NCI-H1092 treated with DMSO at 0.1 percent for 48 hours (cell line): ENCODE measurements at places on chromosomes 16 and 17.
A peak's percentile ranks its signal among the peaks of the same experiment; 100 is the strongest.

GRCh38 chr17:73091770-73092522, 542 bp downstream of the SLC39A11 start:
- DNase-seq: no peak

DNA sequence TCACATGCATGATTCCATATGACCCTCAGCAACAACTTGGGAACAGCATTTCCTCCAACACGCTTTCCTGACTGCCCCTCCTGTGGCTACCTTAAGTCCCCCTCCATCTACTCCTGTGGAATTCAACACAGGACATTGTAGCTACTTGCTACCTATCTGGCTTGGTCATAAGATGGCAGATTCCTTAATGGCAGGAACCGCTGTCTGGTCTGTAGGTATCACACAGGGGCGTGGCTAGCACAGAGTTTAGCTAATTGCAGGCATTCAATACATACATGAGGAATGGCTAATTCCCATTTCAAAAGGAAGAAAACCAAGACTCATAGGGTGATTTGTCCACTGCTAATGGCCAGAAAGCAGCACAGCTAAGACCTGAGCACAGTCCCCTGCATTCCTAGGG, 8.6 kb downstream of the LRRC59 start:
- DNase-seq: no peak

GRCh38 chr17:5509482-5509881, 23.1 kb downstream of the MIS12 start:
- DNase-seq: no peak

DNA sequence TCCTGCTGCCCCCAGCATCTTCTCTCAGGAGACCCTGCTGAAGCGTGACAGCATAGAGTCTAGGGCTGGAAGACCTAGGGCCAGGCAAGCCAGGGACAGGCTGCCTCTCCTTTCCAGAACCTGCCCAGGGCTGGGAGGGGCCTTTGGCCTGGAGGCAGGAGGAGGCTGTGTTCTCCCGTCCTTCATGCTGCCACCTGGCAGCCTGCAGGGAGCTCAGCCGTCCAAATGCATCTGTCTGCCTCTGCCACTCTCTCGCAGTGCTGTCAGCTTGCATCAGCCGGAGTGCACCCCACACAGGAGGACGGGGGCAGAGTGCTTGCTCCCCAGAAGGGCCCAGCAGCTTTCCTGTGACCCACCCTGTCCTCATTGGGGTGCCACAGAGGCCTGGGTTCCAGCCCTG, 31.3 kb downstream of the ARHGAP23 start:
- no peak for DNase-seq

DNA sequence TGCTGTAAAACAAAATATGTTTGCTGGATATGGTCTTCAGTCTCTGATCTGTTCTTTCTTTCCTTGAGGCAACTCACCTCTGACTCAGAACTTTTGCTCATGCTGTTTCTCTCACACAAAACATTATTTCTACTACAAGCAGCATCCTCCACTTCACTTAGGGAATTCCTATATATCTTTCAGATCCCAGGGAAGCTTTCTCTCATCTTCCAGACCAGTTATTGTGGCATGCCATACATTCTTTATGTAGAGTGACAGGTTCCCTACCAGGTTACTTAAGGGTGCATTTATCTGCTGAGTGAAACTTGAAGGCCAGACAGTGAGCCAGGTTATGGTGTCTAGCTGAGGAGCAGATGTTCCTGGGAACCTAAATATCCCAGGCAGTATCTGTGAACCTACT, 1226.0 kb downstream of the CDH8 start:
- DNase-seq: no peak

DNA sequence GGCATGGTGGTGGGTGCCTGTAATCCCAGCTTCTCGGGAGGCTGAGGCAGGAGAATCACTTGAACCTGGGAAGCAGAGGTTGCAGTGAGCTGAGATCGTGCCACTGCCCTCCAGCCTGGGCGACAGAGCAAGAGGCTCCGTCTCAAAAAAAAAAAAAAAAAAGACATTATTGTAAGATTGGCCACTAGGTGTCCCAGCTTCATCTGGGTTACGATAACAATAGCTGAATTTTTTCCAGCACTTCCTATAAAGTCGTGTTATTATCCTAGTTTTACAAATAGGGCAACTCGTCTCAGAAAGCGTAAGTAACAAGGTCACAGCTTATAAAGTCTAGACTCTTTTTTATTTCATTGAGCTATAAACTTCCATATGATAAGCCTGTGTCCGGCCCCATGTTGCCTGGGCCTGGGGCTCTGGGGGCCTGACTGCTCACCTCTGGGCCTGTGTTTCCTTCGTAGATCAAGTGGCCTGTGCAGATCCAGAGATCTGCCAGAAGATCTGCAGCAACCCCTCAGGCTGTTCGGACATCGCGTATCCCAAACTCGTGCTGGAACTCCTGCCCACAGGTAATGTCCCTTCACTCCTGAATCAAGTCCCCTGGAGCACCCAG, 60.5 kb downstream of the SLC5A11 start:
- DNase-seq: no peak

DNA sequence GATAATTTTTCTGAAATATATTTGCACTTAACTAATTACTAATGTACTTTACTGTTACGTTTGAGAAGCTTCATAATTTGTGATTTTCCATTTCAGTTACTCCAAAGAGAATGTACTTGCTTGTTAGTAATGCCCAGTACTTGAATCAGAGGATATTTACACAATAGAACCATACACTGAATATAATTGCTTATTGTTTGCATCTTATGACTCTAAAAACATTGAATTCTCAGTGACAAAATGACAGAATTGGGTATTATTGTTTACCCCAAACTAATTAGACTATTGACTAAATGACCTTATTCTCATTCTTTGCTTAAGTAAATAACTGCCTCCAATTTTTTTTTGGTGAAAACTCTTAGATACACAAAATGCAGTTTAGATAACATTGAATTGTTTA, 8.9 kb downstream of the CCP110 start:
- no peak for DNase-seq

DNA sequence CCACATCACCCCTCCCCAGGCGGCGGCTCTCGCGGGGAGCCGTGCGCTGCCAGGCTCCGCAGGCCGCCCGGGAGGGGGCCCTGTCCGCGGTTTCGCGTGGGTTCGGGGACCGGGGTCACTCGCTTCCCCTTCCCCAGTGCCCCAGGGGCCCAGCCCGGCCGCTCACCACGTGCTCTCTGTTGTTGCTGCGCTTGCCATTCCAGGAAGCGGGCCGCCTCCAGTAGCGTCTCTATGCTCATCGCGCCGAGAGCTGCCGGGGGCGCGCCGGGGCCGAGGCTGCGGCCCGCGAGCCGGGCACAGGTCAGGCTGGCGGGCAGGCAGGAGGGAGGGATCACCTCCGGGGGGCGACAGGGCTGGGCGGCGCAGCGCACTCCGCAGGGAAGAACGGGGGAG, 390 bp downstream of the MNT start:
- DNase-seq: peak; percentile 22

DNA sequence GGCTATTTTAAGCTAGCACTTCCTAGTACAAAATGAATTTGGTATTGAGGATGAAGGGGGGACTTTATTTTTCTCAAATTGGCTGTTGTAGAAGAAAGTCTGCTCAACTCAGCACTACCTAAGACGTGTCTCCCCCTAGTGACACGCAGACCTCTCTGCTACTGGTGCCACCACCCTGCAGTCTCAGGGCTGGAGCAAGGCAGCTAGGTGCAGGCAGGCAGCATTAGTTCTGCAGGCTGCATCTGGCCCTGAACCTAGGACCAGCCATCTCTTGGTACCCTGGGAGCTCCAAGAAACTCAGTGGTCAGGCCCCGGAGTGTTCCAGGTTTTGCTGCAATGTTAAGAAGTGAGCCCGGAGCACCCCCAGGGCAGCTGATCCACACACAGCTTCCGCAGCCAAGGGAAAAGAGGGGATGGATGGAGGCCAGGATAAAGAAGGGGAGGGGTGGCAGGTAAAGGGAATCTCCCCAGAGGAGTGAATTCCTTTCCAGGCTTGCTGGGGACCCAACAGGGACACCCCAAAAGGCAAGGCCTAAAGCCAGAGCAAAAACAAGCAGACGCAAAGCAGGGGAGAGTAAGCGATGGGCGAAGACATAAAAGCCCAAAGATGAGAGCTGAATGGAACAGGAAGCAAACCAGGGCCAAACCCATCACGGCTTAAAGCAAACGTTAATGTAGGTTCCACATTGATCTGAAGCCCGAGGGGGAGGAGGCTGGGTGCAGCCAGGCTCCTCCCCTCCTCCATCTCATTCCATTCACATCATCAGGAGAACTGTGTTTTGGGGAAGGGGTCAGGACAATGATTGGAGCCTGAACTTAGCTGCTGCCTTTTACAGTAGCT, 200.5 kb downstream of the ZFHX3 start:
- peak; percentile 28 for DNase-seq

DNA sequence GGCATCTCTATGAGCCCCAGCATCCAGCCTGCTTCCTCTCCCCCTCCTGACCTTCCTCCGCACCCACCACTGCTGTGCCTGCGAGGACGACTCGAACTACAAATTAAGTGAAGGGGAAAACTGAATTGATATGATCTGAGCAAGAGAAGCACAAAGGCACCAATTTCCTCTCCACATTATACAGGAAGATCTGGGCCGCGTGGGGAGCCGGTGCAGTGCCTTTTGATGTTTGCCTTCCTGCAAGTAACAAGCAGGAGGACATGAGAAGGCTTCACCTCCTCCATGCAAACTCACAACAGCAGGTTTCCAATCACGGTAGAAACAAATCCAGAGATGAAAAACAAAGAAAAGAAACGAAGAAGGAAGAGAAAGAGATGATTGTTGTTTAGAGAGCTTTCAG, 57.8 kb upstream of the MMP2 start:
- DNase-seq: no peak

DNA sequence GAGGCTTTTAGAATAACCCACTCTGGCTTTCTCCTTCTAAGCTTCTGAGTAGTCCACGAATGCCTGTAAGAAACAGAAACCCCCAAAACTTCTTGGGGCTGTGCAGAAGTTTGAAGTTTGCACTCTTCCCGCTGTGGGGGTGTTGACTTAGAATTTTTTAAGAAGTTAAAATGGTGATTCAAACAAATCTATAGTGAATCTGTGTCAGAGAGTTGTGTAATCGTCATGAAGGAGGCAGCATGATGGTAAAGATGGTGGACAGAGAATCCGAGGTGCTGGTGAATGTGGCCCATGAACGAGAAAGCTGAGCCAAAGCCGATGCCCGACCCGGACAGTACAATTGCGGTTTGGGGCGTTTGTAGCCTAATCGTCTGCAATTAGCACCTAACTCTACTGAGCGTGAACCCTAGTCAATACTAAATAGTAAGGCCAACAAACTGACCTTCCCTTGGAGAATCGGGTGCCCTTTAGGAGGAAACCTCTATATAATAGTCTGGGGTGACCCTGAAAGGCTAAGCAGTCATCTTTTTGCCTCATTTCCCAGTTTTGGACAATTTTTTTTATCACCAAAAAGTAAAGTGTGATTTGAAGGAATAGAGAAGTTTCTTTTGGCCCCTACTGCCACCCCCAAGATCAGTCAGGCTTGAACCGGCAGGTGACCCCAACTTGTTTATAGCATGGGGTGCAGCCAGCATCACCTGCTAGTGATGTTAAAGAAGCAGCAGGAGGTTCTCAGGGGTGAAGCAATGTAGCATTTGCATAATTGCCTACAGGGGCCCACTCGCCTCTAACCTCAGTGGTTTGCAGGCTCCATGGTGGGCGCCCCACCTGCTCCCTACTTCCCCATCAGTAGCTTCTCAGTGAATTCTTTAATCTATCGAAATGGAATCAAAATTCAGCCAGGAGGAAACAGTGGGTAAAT, 11.2 kb downstream of the IRF8 start:
- DNase-seq: no peak

GRCh38 chr17:8140065-8141029, 11.9 kb downstream of the PER1 start:
- DNase-seq: no peak

- no peak for DNase-seq
Measured at GRCh38 chr17:75318615-75319222, 29.5 kb upstream of the SLC25A19 start.

DNA sequence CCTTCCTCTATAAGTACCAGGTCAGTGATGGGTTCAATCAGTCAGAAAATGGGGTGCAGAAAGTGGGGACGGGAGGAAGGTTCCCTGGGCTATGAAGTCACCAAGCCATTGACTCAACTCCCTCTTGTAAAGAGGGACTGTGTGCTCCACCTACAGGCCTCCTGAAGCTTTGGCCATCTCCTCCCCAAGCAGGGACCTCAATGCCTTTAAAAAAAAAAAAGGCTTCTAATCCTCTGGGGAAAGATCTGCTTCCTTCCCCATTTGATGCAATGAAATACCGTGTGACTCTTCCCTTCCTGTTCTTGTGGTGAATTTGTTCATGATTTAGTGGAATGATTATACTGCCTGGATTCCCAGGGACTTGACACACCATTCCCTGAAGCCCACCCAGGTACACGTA, 30.8 kb downstream of the VWA3A start:
- no peak for DNase-seq

DNA sequence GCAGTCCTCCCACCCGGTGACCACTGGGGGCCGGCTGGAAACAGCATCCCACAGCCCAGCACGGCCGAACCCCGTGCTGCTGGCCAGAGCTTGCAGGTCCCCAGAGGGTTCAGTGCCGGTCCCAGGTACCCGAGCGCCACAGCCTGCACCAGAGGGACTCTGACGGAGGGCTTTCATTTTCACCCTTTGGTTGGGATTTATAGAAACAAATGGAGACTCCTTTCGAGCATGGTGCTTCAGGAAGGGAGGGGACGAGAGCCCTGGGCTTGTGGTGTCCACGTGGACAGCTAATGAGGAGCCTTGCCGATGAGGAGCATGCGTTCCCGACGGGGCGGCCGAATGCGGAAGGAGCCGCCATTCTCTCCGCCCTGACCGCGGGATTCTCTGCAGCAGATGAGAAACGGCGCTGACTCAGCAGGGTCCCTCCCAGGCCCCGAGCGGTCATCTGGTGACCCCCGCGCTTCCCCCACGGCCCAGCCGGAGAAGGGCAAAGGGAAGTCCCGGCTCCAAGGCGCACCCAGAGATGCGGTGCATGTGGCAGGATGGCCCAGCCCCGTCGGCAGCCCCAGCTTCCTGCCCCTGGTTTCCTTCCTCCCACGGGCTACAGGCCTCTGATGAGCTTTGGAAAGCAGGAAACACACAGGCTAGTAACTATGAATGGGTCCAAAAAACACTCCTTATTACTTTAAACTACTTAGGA, 9.8 kb downstream of the SLC38A10 start:
- no peak for DNase-seq

- DNase-seq: no peak
Measured at GRCh38 chr16:1559446-1559975, 26.0 kb downstream of the TMEM204 start.

DNA sequence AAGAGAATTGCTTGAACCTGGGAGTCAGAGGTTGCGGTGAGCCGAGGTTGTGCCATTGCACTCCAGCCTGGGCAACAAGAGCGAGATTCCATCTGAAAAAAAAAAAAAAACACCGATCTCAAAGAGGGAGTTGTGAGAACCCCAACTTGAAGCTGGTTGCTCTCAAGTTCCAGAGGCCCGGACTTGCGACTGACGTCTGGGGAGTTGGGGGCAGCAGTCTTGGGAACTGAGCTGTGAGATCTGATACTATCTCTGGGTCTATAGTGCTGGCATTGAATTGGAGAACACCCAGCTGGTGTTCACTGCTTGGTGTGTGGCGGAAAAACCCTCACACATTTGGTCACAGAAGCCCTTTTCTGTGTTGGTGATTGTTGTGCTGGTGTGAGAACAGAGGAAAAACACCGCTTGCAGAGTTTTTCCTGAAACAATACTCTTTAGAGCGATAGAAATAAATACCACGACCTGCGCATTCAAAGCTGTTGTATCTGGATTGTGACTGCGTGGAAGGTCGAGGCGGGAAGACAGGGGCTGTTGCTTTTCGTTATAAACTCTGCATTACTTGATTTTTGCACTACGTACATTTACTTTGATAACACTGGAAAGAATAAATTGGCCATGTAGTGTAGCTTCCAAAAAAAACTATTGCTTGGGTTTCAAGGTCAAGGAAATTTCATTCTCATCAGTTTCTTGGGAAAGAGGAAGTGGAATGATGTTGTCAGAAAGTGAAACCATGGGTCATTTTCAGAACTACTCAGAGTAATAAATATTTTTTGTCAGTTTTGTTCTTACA, 8.8 kb downstream of the SCIMP start:
- no peak for DNase-seq
